T-helper 17 cell (primary cell): ENCODE measurements at places on chromosomes 7 and 10.

GRCh38 chr7:112152186-112152585, 54.0 kb downstream of the DOCK4 start:
- no peak for DNase-seq

DNA sequence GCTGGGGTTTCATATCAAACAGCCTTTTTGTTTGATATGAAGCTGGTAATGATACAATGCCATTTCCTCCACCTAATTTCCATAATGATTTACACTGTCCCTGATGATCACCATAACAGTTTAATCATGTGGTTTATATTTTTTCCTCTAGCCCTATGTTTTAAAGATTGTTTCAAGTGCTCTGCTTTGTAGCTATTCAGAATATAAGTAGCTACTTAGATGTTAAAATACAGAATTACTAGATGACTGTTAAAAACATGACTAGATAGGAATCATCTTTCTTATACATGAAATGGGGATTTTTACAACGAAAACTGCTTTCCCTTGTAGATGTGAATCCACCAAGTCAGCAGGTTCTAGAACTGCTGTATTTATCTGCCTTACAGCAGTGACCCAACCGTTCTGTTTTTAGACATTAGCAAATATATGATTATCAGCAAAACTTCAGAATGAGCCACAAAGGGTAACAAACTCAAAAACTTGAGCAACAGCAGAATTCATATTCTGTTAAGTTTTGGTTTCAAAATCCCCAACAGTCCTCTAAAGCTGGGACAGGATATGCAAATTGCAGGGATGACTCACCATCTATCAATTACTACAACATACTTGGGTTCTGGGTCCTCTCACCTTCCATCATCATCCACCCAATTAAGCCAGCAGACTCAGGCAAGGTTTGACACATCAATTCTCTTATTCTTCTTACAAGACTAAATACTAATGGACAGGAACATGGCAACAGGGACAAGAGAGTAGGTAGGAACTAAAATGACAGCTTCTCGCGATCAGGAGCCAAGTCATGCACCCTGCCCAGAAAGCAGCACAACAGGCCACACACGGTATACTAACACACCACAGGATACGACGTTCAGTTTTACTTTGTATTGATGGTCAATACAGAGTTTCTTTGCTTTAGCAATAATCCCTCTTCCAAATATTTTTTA, 83.9 kb downstream of the PIP4K2A start:
- no peak for DNase-seq

DNA sequence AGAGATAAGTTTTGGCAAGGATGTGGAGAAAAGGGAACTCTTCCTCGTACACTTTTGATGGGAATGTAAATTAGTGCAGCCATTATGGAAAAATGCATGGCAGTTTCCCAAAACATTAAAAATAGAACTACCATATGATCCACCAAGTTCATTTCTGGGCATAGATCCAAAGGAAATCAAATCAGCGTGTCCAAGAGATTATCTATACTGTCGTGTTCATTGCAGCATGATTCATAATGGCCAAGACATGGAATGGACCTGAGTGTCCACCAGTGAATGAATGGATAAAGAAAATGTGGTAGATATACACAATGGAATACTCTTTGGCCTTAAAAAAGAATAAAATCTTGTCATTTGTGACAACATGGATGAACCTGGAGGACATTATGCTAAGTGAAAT, 70.3 kb upstream of the RSU1 start:
- no peak for DNase-seq

DNA sequence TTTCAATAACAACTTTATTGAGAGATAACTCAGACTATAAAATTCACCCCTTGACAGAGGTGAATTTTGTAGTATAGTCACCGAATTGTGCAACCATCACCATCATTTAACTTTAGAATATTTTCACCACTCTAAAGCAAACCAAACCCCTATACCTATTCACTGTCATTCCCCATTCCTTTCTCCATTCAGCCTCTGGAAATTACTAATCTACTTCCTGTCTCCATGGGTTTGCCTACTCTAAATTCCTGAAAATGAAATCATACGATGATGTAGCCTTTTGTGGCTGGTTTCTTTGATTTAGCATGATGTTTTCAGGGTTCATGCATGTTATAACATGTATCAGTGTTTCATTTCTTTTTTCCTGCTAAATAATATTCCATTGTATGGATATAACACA, 15.6 kb upstream of the LMTK2 start:
- no peak for DNase-seq
